NCI-H748 treated with DMSO at 0.1 percent for 48 hours (cell line): ENCODE measurements at places on chromosomes 5 and 9.

DNA sequence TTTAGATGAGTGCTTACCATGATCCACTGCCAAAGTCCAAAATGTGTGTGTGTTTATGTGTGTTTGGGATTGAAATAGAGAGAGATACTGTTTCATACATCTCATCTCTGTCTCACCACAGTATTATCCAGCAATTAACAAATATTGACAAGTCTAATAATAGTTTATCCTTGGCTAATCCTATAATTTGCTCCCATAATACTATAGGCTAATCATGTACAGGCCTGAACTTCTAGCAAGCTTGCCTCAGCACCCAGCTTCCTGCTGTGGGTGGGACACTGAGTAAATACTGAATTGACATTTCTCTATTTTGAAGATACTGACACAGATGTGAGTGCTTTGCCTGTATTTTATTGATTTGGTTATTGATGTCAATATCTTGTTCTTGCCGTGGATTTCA lies 35.3 kb upstream of the KCNV2 start:
- peak; percentile 47 for DNase-seq

DNA sequence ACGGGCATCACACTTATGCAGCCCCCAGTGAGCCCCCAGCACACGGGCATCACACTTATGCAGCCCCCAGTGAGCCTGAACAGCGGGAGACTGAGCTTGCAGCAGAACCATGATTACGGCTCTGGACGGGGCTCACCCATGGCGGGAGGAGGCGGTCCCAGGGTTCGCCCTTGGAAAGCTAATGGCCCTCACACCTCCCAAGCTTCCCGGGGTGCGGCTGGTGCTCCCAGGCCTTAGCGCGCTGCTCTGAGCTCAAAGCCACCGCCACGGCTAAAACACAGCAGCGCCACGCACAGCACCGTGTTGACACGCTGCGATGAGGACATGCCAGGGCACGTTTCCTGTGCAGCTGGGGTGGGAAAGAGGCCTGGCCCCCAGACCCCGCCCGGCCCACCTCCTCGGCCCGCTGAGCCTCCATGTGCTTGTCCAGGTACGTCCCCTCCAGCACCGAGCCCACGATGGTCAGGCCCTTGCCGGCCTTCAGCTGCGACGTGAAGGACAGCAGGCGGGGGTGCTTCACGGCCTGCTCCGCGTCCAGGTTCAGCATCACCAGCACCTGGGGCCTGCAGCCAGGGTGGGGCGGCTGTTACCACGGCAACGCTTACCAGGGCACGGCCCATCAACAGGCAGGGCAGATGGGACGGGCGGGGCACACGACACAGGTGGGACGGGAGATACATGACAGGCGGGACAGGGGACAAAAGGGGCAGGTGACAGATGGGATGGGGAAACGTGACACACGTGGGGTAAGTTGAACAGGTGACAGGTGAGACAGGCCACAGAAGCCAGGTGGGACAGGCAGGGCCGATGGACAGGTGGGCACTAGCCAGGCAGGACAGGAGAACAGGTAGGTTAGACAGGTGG lies 38.4 kb downstream of the SLC12A7 start:
- no peak for DNase-seq

DNA sequence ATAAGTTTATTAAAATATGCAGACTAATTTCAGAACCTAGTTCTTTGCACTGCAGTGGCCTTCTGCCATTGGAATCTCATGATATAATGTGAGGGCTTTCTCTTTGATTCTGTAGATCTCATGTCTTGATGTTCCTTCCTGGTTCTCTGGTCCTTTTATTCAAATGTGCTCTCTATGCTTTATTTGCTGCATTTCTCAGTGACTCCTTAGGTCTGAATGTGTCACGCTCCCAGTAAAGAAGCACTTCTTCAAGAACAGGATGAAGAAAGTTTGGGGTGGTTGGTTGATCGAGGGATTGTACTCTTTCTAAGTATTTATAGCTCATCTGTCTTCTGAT lies 122.6 kb downstream of the GDNF start:
- no peak for DNase-seq

DNA sequence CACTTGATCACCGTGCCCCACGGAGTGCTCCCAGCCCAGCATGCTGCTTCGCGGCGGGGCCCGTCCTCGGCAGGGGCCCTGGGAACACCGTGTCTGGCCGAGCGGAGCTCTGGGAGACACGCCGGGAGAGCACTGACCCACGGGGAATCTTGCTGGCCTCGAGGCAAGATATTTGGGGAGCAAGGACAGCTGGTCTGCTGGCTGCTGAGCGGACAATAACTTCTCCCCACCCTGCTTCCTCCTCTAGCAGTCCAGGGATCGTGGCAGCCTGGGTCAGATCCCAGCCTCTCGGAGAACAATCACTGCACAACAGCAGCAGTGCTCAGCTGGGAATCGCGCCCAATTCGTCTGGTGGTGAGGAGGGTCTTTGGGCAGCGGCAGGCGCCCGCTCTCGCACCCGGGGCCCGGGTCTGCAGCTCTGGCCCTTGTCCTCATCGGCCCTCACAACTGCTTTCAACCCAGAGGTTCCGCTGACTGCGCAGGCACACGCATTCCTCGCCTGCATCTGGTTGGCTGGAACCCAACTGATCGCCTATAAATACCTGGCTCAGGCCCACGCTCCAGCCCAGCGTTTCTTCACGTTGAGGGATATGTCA lies 43.4 kb downstream of the DBH start:
- DNase-seq, result no peak

- DNase-seq, result no peak
Measured at GRCh38 chr5:73327908-73328455, 120.6 kb downstream of the FOXD1 start.

DNA sequence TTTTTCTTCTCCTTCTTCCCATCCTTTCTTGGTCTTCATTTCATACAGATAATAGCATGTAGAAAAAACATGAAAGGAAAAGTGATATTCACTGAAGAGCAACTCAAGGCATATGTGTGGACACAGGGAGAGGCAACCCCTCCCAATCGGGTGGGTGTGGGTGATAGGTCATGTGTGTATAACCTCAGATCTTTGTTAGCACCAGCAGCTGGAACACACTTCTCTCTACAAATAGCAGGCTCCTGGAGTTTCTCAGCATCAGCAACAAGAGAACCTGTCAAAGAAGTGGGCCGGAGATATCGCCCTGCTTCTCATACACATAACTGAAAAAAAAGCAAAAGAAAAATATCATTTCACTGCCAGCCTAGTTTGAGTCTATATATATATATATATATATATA lies 426.4 kb downstream of the DTWD2 start:
- DNase-seq, result no peak

- no peak for DNase-seq
Measured at GRCh38 chr5:40606077-40606765, 73.5 kb upstream of the PTGER4 start.

- no peak for DNase-seq
Measured at GRCh38 chr5:175747539-175748060, 89.7 kb downstream of the HRH2 start.

DNA sequence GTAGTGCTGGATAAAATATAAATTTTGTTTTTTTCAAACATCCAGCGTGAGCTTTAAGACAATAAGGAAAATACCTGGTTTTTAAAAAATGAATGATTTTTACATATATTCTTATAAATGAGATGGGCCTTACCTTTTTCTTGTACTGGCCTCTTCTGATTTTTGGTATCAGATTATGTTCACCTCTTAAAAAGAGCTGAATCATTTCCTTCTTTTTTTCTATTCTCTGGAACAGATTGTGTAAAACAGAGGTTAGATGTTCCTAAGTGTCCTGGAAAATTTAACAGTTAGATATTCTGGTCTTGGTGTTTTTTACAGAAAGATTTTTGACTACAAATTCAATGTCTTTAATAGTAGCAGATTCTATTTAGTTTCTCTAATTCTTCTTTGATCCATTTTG lies 74.6 kb downstream of the NDUFAF2 start:
- no peak for DNase-seq

- DNase-seq, result no peak
Measured at GRCh38 chr5:6261256-6261655, 117.1 kb downstream of the MED10 start.

DNA sequence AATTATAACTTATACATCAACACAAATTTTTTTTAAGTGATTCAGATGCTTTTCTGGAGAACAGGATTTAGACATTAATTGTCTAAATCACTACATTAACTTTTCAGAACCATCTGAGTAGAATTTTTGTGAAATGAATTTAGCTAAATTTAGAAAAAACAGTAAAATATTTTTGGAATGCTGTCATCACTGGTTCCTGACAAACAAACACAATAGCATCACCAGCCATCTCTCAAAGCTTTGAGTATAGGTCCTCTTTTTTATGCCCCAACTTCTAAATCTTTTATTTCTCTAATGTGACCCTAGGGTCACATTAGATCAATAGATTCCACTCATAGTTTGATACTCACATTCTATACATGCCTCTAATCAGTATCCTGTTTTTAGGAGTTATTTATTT lies 104.6 kb downstream of the PRR16 start:
- DNase-seq, result no peak

DNA sequence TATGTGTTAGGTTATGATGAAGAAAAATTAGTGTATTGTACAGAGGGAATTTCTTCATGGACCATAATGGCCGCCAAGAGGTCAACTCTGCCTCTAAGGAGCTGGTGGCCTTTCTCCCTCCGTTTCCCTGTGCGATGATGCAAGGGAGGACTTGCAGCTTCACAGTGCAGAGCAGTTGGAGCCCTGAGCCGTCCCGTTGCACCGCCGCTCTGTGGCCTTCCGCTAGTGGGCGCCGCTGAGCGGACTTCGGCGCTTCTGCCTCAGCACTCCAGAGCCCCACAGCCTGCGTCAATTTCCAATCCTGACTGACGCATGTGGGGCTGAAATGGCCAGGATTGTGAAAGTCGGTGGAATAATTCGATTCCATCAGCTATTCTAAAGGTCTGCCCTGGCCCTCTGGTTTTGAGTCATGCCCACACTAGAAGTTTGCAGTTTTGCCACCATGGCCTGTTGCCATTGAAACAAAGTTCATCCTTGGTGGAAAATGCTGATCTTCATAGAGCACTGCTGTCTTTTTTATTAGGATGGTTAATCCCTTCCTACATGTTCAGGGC lies 22.7 kb upstream of the LECT2 start:
- no peak for DNase-seq

DNA sequence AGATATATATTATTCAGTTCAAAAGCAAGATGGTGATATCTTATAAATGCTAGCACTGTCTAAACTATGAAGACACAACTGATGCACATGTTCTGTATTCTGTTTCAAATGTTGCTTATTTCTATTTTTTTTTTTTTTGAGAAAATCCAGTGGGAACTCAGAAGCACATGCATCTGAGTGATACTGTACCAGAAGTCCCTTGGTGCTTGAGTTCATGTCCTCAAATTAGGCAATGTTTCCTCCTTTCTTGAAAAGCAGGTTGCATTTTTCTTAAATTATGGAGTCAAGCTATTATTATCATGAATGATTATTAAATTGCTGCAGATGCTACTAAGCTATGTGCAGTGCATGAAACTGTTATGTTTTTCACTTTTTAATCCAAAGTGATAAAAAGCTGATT lies 70.4 kb downstream of the CAMK4 start:
- no peak for DNase-seq

DNA sequence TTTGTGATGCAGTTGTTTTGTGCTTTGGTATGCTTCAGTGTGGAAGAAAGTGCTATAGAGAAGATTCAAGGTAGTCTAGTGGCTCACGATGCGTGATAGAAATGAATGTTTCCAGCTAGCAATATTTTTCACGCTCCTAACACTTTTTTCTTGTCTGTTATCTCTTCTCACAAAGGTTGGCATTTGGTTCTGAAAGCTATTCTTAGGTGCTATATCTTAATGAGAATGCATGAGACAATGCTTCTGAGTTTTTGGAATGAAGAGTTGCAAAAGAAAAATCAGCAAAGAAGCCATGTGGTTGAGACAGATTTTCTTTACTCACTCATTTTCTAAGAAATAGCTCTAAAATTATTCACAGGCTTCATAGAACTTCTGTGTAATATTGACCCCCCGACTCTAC lies 122.6 kb downstream of the PDE8B start:
- DNase-seq, result no peak

- DNase-seq, result no peak
Measured at GRCh38 chr5:126093718-126094117, 329.5 kb upstream of the GRAMD2B start.

- no peak for DNase-seq
Measured at GRCh38 chr5:100424787-100425186, 110.4 kb upstream of the FAM174A start.

DNA sequence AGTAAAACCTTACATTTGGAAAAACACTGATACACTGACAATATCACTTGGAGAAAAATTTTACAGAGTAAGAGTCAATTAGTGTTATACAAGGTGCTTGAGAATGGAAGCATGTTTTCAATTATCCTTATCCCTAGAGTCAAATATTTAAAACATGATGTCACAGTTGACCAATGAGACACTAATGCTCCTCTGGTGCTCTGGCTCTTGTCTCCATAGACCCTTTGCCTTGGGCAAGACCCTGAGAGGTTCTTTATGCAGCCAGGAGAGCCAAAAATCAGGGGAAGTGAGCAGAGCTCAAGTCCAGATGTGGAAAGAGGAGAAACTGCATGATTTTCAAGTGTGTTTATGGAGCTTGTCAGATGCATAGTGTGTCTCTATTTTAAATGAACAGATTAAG lies 153.9 kb downstream of the MARCHF11 start:
- no peak for DNase-seq

DNA sequence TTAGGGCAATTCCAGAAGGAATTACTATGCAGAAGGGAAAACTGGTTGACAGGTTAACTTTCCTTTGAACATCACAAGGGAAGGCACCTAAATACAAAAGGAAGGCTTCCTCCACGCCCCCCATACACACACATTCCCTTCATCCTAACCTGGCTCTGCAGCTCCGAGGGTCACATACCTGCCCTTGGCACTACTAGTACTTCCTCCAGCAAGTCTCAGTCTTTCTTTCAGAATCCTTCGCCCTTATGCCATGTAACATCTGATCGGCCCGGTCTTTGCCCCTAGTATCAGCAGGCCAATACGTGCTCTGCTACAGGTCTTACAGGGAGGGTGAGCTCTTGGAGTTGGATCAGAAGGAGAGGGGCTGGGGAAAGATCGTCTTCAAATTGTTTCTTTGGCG lies 1.6 kb upstream of the MARCHF6 start:
- no peak for DNase-seq

GRCh38 chr5:16866273-16866672 lies 69.8 kb downstream of the MYO10 start:
- DNase-seq, result no peak

DNA sequence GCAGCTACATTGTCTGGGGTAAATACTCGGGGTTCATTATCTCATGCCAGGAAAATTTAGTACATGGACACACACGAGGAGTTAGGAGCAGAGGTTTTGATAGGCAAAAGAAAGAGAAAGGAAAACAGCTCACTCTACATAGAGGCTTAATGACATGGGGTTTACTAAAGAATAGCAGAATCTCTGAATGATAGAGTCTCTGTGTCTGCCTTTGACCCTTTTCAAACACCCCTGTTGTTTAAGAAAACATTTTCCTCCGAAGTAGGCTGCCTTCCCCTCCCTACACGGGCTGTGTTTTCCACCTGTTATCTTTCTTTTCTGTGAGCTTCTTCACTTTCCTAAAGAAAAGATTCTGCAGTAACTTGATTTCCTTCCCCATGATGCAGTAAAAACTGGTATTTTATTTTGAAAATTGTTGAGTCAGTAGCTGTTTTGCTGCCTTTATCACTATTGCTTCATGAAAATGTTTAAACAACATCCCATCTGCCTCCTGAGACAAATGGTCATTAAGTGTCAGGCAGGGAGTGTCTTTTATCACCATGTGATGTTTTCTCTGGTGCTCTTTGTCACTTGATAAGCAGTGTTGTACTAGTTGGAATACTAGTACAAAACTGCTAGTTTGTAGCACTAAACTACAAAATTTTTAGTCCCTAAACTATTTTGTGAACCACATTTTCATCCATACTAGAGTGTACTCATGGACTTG lies 76.6 kb downstream of the PPIC start:
- peak; percentile 74 for DNase-seq
